ENCODE measurements at places on chromosomes 13 and 19.
A peak's percentile ranks its signal among the peaks of the same experiment; 100 is the strongest.

DNA sequence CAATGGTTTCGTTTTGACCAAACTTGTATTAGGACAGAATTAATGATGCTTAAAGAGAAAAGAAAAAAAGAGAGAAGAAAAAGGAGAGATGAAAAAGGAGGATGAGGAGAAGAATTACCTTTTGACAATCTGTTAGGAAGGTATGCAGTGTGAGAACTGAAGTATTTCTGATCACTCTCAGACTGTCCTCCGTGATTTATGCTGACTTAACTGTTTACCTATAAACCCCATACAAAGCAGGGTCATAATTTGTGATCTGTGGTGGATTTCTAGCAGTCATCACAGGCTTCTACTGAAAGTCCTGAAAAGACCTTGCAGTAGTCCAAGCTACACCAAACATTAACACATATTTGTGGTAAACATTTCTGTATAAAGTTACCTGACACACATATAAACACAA is 93.9 kb downstream of the PCDH17 start:
- no peak for DNase-seq

DNA sequence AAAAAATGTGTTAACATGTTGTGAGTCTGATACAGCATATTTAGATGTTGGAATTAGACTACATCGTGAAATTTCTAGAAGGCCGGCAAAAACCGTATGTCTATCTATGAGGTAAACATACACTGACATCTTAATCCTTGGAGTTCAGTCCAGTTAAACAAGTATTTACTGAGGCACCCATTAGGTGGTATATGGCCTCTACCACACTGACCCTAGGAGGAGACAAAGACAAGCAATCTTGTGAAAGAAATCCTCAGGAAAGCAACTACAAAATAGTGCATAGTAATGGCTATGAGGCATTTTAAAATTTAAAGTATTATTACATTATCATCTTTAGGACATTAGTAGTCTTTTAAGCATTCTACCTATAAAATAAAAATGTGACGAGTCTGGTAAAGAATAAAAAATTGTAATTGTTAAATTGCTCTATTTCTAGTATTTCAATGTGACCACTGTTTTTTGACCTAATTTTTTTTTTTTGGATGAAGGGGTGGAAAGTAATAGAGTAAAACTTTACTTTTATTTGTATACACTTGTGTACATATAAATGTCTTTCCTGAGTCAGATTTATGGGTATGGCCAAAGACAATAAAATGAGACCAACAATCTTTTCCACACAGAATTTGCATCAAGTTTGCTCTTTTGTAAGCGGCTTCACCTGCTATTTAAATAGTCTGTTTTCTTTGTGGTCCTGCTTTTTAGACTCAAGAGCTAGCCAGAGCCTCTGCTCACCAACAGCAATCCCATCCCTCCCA is 50.5 kb downstream of the KATNAL1 start:
- DNase-seq, result no peak

DNA sequence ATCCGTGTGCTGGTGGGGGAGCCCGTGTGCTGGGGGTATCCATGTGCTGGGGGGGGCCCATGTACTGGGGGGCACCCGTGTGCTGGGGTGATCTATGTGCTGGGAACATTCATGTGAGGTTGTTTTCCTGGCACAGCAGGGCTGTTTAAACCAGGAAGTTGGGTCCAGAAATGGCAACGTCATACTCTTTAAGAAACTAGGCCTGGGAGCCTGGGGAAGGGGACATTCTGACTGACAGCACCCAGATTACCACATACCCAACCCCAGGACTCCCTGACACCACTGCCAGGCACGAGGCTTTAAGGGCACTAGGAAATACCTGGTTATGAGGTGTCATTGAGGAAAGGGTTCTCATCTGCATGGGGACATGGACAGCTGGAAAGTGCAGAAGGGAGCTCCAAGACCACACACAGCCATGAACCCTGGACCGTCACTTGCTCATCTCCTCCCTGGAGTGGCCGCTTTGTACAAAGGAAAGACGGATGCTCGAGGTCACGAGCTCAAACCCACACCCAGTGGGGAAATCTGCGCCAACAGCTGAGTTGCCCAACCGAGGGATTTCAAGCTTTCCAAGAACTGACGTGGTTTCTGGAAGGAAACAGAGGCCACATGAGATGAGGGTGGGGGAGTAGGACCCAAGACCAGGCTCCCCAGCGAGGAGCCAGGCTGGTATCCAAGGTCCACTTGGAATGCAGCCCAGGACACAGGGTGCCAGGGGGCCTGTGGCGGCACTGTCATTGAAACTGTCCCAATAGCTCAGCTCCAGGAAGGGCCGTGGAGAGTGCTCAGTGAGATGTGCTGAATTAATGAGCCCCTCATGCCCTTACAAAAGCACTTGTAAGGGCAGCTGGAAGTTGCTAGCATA is 40.9 kb downstream of the RAB20 start:
- peak; percentile 53 for DNase-seq

DNA sequence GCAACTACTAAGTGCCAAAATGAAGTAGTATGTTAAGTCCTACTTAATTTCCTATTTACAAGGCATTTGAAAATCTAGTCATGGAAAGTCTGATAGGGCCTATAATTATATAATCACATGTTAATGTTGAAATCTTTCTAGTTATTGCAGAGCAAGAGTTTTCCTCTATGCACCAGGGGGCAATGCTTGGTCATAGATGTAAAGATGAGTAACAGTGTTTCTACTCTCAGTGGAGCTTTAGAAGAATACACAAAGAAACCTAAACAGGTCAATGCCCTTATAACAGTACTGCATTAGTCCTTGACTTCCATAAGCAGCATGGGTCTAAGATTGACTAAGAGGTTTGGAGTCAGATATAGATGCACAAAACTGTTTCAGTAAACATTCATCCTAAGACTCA is 218.7 kb downstream of the KCTD12 start:
- no peak for DNase-seq

DNA sequence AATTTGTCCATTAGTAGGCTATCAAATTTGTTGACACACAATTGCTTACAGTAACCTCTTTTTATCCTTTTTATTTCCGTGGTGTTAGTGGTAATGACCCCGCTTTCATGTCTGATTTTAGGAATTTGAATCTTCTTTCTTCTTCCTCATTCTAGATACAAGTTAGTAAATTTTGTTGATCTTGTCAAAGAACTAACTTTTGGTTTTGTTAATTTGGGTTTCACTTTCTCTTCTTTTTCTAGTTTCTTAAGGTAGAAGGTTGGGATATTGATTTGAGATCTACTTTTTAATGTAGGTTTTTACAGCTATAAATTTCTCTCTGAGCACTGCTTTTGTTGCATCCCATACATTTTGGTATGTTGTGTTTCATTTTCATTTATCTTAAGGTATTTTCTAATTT is 53.3 kb upstream of the SLC7A1 start:
- DNase-seq, result no peak

GRCh38 chr13:97567510-97568243 is 133.7 kb downstream of the RAP2A start:
- DNase-seq, result no peak

- DNase-seq, result no peak
These were observed 203.0 kb downstream of the ITGBL1 start for GRCh38 chr13:101655435-101655834.

DNA sequence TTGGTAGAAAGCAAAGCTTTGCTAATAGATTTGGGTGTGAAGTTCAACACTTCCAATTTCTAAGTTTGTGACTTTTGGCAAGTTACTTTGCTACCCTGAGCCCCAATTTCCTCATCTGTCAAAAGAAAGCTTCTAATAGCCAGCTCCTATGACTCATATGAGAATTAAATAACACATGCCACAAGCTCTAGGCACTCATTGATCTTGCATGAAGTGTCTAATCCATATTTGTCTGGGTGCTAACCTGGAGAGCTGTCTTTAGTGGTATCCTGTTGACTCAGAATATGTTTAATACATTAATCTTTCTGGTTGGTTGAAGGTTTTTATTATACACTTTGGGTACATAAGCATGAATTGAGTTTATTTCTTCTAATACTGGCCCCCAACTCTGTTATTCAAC is 188.8 kb downstream of the POSTN start:
- DNase-seq, result no peak

- DNase-seq, result no peak
These were observed 364.6 kb upstream of the ZNF507 start for GRCh38 chr19:31980796-31981195.

DNA sequence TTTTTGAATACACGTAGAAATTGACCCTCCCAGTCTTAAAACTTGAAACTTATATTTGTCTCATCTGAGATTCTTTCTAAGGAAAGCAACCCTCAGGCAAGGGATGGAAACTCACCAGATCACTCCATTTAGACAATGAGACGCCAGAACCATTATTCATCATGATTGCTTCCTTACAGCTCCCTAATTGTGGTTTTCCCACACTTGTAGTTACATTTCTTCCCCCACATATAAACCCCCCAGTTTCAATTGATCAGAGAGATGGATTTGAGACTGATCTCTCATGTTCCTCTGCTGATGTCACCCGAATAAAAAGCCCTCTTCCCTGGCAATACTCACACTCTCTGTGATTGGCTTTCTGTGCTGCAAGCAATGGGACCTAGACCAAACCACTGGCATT is 197.9 kb upstream of the STARD13 start:
- no peak for DNase-seq

- DNase-seq, result no peak
These were observed 5.2 kb downstream of the DAND5 start for GRCh38 chr19:12974301-12975220.

GRCh38 chr13:40550130-40550529 is 116.3 kb downstream of the FOXO1 start:
- DNase-seq, result no peak

- DNase-seq, result no peak
These were observed 35.4 kb downstream of the PTPRS start for GRCh38 chr19:5305163-5305562.

GRCh38 chr13:36674337-36675212 is 755 bp downstream of the SERTM1 start:
- DNase-seq, result no peak

DNA sequence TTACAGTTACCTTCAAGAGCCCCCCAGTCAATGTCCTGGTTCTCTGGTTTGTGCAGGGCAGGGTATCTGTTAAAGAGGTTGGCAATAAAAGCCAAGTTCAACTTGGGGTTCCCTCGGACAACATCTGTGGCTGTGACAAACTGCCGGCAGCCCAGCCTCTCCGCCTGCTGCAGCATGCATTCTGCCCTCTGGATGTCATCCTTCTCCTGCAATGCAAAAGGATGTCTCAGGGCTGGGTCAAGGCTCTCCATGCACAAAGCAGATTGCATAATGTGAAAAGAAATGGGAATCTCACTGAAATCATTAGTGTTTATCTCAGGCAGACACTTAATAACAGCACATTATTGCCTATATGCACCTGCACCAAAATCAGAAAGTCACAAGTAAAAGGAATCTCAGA is 35.1 kb downstream of the LCP1 start:
- DNase-seq, result no peak

- no peak for DNase-seq
These were observed 26.7 kb downstream of the CAB39L start for GRCh38 chr13:49417161-49417560.

DNA sequence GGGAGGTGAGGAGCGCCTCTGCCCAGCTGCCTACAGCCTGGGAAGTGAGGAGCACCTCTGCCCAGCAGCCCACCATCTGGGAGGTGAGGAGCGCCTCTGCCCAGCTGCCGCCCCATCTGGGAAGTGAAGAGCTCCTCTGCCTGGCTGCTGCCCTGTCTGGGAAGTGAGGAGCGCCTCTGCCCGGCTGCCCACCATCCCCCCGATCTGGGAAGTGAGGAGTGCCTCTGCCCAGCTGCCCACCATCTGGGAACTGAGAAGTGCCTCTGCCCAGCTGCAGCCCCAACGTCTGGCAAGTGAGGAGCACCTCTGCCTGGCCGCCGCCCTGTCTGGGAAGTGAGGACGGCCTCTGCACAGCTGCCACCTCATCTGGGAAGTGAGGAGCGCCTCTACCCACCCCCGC is 64.3 kb downstream of the ZNF708 start:
- DNase-seq, result no peak

Measured in left hindlimb (tissue), 1 donor.